ENCODE measurements at places on chromosomes 6 and 20. TPM values are rescaled to one million over a fixed set of nuclear protein-coding genes. Genes with fewer than 3 reads are reported as not detected.

DNA sequence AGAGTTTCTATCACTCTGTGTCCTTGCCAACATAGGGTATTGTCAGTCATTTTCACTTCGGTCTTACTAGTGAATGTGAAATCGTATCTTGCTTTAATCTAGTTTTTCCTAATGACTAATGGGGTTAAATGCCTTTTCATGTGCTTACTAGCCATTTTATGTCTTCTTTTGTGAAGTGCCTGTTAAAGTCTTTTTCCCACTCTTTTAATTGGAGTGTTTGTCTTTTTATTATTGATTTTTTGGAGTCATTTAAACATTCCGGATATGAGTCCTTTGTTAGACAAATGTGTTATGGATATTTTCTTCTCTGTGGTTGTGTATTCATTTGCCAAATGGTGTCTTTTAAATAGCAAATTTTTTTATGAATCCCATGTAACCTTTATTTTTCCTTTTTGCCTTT lies 194.6 kb downstream of the CDH26 start:
- no peak for DNase-seq

- no peak for DNase-seq
These were observed 40.9 kb downstream of the GMPR start for GRCh38 chr6:16279243-16279642.

The CRISP2 gene
- not detected for polyA plus RNA-seq

DNA sequence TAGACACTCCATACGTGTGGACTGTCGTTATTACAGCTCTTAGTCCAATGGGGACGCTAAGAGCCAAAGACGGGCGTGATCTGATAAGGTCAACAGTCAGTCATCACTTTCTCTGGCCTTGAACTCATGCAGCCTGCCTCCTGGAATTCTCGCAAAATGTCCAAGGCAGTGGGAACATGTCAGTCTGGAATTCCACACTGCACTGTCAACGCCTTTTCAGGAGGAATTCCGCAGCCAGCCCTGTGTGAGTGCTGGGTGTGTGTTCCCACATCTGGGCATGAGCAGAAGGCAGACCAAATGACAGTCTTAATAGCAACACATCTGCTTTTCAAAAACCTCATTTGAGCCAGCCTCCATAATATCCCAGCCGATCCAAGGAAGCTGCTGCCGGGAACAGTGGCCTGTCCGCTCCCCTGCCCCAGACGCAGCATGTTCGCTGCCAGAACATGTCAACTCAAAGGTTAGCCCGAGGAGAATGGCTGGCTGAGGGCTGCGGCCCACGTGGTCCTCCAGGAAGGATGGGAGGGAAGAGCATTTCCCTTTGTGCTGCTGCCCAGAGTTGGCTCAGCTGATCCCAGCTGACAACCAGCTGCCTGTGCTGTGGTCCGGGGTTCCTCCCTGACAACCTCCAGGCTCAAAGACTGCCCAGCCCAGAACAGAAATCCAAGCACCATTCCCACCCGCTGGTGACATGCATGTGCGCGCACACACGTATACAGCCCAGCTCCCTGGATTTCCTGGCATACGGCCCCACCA lies 103.1 kb downstream of the SULF2 start:
- peak; percentile 29 for DNase-seq

GRCh38 chr6:105401247-105402089 lies 1.4 kb downstream of the PREP start:
- no peak for DNase-seq

- DNase-seq = no peak
These were observed 301.9 kb downstream of the UTRN start for GRCh38 chr6:144586986-144587385.

- no peak for DNase-seq
These were observed 3.9 kb upstream of the TMEM244 start for GRCh38 chr6:129865013-129865412.

DNA sequence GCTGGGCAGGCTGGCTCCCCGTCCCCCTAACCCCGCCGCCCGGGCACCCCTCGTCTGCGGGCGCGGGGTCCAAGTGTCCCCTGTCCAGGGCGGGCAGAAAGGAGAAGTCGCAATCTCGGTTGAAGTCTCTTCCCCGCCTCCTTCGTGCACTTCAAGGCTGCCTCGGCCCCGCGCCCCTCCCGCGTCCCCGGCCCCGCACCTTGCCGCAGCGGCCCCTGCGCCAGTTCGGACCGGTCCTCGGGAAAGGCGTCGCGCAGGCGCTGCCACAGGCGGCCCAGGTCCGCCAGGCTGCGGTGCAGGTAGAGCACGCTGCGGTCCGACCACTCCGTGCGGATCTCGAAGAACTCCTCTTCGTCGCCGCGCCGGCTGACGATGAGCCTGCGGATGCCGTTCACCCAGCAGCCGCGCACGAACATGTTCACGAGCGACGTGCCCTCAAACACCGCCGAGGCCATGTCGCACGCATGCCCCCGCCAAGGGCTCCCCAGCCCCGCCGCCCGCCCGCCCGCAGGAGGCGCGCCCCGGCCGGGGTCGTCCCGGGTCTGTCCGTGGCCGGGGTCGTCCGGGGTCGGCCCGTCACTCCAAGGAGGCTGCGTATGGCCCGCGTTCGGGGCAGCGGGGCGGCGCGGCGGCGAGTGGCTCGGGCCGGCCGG lies at the start of gene PXDC1:
Gene PXDC1 (minus strand): TSS at position 637 of the 653 bp plus-strand sequence. CDS start 182 bp downstream, at position 455.
- DNase-seq = no peak

The SLC13A3 gene
- polyA plus RNA-seq = 3.3 TPM

- DNase-seq = no peak
These were observed 5.6 kb upstream of the BLOC1S5 start for GRCh38 chr6:8069631-8070284.

GRCh38 chr6:10413262-10413849 lies 1.5 kb downstream of the TFAP2A start:
- no peak for DNase-seq

GRCh38 chr6:96675597-96675996 lies 112.7 kb downstream of the FHL5 start:
- DNase-seq = no peak

The C6orf58 gene
- 0.77 TPM for polyA plus RNA-seq

DNA sequence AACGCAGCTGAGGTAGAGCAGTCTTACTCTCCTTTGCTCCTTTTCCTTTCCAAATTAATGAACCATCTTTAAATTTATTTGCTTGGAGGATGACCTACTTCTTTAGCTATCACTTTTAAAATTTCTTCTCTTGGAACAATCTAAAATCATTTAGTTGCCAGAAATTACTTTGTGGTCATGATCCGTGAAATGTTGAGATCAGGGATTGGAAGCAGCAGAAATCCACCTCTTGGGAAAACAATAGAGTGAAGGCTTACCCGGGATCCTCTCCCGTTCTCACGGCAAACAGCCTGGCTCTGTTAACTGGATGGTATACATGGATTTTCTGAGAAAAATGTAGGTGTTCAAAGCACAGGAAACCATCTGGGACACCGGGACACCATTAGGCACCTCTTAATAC lies 7.7 kb downstream of the AKAP12 start:
- DNase-seq = no peak

DNA sequence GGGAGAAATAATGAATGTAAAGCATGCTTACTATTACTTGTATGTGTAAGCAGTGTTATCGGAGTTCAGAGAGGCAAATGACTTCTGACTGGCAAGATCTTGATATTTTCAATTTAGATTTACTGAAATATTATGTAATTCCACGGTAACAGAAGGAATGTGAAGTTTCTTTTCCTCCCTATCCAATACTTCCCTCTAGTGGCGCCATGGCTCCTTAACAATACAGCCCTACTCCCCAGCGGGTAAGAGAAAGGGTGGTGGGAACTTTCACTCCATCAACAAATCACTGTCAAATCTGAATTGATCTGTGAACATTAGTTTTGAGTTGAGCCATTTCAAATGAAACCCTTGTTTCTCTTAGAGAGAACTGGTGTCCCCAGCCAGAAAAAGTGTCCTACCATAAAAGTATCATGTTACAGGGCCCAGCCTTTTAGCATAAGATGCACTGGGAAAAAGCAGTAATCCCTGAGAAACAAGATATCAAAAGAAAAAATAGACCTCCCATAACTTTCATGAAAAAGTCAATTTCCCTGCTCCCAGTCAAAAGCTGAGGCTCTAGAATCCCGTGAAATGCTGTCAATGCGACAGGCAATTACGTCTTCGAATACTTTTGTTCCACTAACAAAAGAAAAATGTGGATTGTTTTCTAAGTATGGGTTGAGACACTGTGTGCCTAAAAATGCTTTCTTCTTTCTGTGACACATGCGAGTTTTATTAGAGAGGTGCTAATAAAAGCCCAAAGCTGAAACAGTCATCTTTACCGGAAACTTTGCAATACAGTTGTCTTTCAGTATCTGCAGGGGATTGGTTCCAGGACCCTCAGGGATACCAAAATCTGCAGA lies 12.9 kb downstream of the COX7A2 start:
- no peak for DNase-seq

The TDRD6 gene
- 0.90 TPM for polyA plus RNA-seq

- no peak for DNase-seq
These were observed 12.5 kb downstream of the PRIM2 start for GRCh38 chr6:57329933-57330332.

- no peak for DNase-seq
These were observed 503.4 kb downstream of the CD109 start for GRCh38 chr6:74199215-74199915.

The KDM1B gene
- polyA plus RNA-seq = 28.3 TPM

DNA sequence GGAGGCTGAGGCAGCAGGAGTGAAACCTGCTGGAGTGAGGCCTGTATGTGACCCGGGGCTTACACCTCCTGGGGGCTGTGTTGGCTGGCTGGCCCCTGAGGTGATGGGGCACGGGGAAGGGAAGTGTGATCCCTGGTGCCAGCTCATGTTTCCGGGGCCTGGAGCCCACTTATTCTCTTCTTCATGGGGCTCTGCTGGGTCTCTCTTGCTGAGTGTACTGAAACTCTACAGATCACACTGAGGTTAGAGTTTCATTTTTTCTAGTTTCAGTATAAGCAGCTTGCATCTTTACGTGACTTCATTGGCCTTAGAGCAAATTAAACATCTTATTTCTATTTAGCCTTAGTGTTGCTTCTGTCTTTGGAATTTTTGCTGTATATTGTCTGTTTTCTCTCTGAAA lies 96.2 kb downstream of the ANKS1A start:
- no peak for DNase-seq

- DNase-seq = no peak
These were observed 90.8 kb downstream of the DOK5 start for GRCh38 chr20:54566031-54566688.

The SNAI1 gene
- 10.7 TPM for polyA plus RNA-seq

The MLN gene
- not detected for polyA plus RNA-seq

The RAB44 gene
- polyA plus RNA-seq = 0.05 TPM

GRCh38 chr6:115091461-115091860 lies 748.6 kb upstream of the HS3ST5 start:
- no peak for DNase-seq

The VSTM2L gene
- 3.5 TPM for polyA plus RNA-seq

The F13A1 gene
- 27.4 TPM for polyA plus RNA-seq

- DNase-seq = no peak
These were observed 176.4 kb upstream of the AKAP12 start for GRCh38 chr6:151063352-151063751.

DNA sequence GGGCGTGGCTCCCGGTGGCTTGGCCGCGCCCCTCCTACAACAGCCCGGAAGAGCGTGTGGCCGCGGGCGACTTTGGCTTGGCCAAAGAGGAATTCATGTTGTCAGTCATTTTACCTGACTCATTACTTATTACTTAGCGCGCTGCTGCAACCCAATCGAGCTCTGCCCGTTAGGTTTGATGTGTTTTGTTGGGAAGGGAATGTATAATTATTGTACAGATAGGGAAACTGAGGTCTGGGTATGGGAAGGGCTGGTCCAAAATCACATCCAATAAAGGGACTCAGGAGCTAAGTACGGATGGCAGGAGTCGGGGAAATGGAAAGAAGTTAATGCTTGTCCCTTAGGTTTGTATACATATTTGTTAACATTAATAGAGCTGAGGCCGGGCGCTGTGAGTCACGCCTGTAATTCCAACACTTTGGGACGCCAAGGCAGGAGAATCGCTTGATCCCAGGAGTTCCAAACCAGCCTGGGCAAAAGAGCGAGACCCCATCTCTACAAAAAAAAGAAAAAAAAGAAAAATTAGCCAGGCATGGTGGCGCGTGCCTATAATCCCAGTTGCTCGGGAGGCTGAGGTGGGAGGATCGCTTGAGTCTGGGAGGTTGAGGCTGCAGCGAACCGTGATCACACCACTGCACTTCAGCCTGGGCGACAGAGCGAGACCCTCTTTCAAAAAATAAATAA lies 639 bp upstream of the ZNF335 start:
- DNase-seq = no peak

- peak; percentile 9 for DNase-seq
These were observed 349.2 kb downstream of the MAFB start for GRCh38 chr20:40339661-40340449.

- DNase-seq = no peak
These were observed 551 bp downstream of the SYNCRIP start for GRCh38 chr6:85641897-85642773.

The JPH2 gene
- 105 TPM for polyA plus RNA-seq

GRCh38 chr6:119717942-119718341 lies 368.4 kb upstream of the MAN1A1 start:
- no peak for DNase-seq

- DNase-seq = no peak
These were observed 96.9 kb downstream of the JPH2 start for GRCh38 chr20:44089987-44090674.

GRCh38 chr6:122969999-122970533 lies 26.0 kb upstream of the CLVS2 start:
- DNase-seq = no peak

DNA sequence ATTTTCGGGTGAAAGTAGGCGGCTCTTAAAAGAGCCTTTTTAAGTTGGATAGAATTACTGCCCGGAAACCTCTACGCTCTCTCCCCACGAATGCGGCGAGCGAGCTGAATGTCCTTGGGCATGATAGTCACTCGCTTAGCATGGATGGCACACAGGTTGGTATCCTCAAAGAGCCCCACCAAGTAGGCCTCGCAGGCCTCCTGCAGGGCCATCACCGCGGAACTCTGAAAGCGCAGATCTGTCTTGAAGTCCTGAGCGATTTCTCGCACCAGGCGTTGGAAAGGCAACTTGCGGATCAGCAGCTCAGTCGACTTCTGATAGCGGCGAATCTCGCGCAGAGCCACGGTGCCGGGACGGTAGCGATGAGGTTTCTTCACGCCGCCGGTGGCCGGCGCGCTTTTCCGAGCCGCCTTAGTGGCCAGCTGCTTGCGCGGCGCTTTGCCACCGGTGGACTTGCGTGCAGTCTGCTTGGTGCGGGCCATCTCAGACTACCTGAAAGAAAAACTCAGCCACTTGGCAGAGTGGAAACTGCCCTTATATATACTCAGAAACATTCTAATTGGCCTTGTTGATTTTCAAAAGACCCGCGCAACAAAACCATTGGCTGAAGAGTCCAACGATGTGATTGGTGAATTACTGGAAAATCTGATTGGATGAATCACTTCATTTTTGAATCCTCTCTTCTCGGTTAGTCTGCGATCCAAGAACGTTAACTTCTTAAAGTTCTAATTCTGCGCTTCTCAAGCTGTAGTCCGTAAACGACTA lies 93.9 kb upstream of the BTN3A2 start:
- DNase-seq = peak; percentile 90

The SLC17A9 gene
- 0.54 TPM for polyA plus RNA-seq

The RIOK1 gene
- polyA plus RNA-seq = 23.0 TPM

GRCh38 chr20:56362833-56363413 lies 4.1 kb downstream of the FAM210B start:
- DNase-seq = no peak

The RNF182 gene
- polyA plus RNA-seq = 0.87 TPM

Data from forelimb muscle (tissue), 1 donor.